PC-9 (cell line): ENCODE measurements at places on chromosomes 6 and 20. TPM values are rescaled to one million over a fixed set of nuclear protein-coding genes. Genes with fewer than 3 reads are reported as not detected.

The CD93 gene
- 0.07 TPM in 1 of 2 replicates, not detected in the other for total RNA-seq

The OR2H1 gene
- total RNA-seq = not detected in 2 replicates

The SAMD10 gene
- 14.4 and 18.7 TPM in 2 replicates for total RNA-seq

The OR12D2 gene
- total RNA-seq = not detected in 2 replicates

The ZNF133 gene
- total RNA-seq = 16.3 and 22.8 TPM in 2 replicates

The VGLL2 gene
- total RNA-seq = not detected in 2 replicates

The BPIFB4 gene
- not detected in 2 replicates for total RNA-seq

DNA sequence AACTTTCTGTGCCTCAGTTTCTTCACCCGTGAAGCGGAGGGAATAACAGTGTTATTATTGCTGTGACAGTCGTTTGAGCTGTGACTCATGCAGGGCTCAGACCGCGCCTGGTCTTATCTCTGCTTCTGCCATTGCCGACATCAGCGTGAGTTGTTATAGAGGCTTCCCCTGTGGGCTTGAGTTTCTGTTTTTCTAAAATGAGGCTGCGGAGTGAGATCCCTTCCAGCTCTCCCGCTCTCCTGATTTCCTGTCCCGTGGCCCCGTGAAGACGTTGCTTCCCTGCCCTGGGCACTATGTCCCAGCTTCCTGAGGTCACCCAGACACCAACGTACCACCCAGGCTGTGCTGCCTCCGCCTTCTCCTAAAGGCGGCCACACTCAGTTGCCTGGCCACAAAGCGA, 278.5 kb downstream of the BMP7 start:
- peak; percentile 63 for DNase-seq
- H3K27me3 ChIP-seq = no peaks in the 10 kb centered on the region
- peak overlapping the region; percentile 32 for H3K27ac ChIP-seq
- H3K4me3 ChIP-seq = peak overlapping the region; percentile 51
- H3K4me1 ChIP-seq = peaks cover 44% of the 10 kb centered on the region

DNA sequence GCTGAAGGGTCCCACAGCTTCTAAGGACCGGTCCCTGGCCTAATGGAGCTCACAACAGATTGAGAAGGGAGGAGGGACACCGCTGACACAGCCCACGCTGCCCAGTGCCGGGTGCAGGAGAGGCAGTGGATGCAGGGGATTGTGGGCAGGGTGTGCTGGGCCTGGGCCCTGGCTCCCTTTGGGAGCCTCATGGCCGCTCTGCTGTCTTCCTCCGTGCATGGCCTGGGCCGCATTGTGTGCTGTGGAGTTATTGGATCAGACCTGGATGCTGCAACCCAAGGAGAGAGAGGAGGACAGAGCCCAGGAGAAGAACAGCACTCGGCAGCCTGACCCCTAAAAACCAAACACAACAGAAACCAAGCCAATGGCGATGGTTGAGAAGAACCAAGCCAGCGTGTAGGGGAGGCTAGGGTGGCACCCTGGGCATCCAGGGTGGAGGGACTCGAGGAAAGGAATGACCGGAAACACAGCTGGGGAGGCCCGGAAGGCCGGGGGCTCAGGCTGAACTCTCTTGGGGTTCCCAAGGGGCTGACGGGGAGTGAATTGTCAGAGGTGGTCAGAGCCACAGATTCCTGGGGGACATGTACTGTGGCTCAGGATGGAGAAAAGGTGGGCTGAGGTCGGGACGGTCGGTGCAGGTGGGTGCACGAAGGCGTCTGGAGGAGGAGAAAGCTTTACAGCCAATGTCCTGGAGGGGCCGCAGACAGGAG, 41.0 kb downstream of the ERMARD start:
- H3K36me3 ChIP-seq = no peaks in the 10 kb centered on the region
- DNase-seq = no peak
- H3K27me3 ChIP-seq = peaks cover 85% of the 10 kb centered on the region
- H3K4me1 ChIP-seq = no peaks in the 10 kb centered on the region
- no peak overlapping the region for H3K27ac ChIP-seq

GRCh38 chr20:1373614-1374013, 19.2 kb downstream of the FKBP1A start:
- H3K4me3 ChIP-seq = no peak overlapping the region
- H3K27me3 ChIP-seq = no peaks in the 10 kb centered on the region
- H3K27ac ChIP-seq = no peak overlapping the region
- no peak for DNase-seq

- DNase-seq = no peak
- no peaks in the 10 kb centered on the region for H3K27me3 ChIP-seq
- H3K4me1 ChIP-seq = peaks cover 8% of the 10 kb centered on the region; the same call in 1 of the 2 replicates
- H3K27ac ChIP-seq = no peak overlapping the region
- H3K4me3 ChIP-seq = no peak overlapping the region
Observed at GRCh38 chr20:11734431-11734830, 183.3 kb upstream of the BTBD3 start.

- no peak overlapping the region for H3K4me3 ChIP-seq
- H3K27me3 ChIP-seq = no peaks in the 10 kb centered on the region
Observed at GRCh38 chr6:117706504-117706903, 31.2 kb downstream of the NUS1 start.

DNA sequence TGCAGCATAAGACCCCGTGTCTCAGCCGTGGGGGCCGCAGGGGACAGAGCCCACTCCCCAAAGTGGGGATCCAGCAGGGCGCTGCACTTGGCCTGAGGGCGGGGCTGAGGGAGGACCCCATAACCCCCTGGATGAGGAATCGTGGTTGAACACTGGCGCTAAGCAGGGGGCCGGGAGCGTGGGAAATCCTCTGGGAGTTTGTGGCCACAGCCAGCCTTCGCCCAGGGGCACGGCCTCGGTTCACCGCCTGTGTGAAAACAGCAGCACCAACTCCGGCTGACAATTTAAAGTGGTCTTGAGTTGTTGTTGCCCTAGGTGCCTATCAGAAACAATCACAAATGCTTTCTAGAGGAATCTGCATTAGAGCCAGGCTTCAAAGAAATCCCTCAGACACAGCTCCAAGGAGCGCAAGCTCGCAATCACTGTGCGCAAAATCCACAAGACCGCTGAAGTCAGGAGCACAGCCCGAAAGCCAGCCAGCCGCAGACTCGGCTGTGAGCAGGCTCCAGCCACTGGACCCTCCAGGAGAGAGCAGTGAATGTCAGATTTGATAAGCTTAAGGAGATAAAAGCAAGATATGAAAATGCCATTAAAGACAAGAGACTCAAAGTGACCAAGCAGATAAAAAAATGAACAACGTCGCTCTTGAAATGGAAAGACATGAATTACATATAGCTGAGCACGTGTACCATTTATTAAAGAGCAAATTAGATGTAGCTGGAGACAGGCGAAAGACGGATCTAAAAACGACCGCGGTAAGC, 10.9 kb upstream of the RPS6KA2 start:
- H3K4me3 ChIP-seq = no peak overlapping the region
- H3K4me1 ChIP-seq = no peaks in the 10 kb centered on the region
- H3K27ac ChIP-seq = no peak overlapping the region
- no peaks in the 10 kb centered on the region for H3K36me3 ChIP-seq

GRCh38 chr6:148771212-148771601, 24.4 kb downstream of the UST start:
- no peak for DNase-seq
- H3K27ac ChIP-seq = no peak overlapping the region
- H3K4me1 ChIP-seq = no peaks in the 10 kb centered on the region
- no peaks in the 10 kb centered on the region for H3K36me3 ChIP-seq

- peak within 1 kb of the TSS; percentile 78 for H3K4me3 ChIP-seq
- no peaks in the 10 kb centered on the region for H3K36me3 ChIP-seq
- H3K27ac ChIP-seq = peak within 1 kb of the TSS; percentile 72
- no peaks in the 10 kb centered on the region for H3K27me3 ChIP-seq
- DNase-seq = peak; percentile 56
- H3K4me1 ChIP-seq = peaks cover 27% of the 10 kb centered on the region
Observed at GRCh38 chr6:26087284-26088115, at the start of gene HFE. Gene HFE, plus strand, starts transcription at chr6:26087429. Its CDS starts 12 bp downstream, at chr6:26087441.

- peaks cover 9% of the 10 kb centered on the region; the same call in 1 of the 2 replicates for H3K36me3 ChIP-seq
- no peaks in the 10 kb centered on the region for H3K27me3 ChIP-seq
- H3K4me3 ChIP-seq = no peak overlapping the region
- H3K4me1 ChIP-seq = no peaks in the 10 kb centered on the region
- DNase-seq = no peak
Observed at GRCh38 chr20:38023181-38024001, 9.9 kb downstream of the TTI1 start.

- no peak overlapping the region for H3K4me3 ChIP-seq
- H3K36me3 ChIP-seq = no peaks in the 10 kb centered on the region
- H3K4me1 ChIP-seq = no peaks in the 10 kb centered on the region
- H3K27me3 ChIP-seq = no peaks in the 10 kb centered on the region
- no peak overlapping the region for H3K27ac ChIP-seq
Observed at GRCh38 chr20:33984182-33984719, 9.5 kb upstream of the RALY start.

DNA sequence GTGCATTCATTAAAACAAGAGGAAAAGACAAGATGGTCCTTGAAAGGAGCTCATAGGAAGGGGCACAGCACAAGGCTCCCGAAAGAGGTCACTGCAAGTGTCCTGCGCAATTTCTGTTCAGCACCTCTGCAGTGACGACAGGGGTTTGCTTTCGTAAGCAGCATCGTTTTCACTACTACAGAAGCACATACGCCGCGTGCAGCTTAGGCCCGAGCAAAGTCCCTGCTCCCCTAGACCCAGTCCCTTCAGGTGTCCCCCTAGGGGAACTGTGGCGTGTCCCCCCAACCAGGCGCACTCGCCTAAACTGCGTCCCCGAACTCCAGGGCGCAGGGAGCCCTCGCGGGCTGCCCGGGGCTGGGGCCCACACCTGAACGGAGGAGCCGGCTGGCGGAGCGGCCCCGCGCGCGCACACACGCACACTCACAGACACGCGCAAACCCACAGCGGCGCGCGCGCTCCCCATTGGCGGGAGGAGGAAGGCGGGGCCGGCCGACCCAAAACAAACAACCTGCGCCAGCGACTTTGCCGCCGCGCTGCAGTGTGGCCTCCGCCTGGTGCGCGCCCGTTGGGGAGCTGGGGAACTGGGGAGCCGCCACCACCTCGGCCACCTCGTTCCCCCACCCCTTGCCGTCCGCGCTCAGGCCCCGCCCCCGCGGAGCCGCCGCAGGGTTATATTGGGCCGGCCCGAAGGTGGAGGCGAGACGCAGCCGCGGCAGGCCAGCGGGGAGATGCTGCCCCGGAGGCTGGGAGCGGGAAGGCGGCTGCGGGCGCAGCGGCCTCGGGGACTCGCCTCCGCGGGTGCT, at the start of gene FOXQ1:
FOXQ1 (plus strand) TSS at position 699 of the 803 bp plus-strand sequence. CDS start 607 bp downstream, outside the sequence.
- peak within 1 kb of the TSS; percentile 69 for H3K4me3 ChIP-seq
- peaks cover 16% of the 10 kb centered on the region; the same call in 1 of the 2 replicates for H3K36me3 ChIP-seq
- H3K27me3 ChIP-seq = no peaks in the 10 kb centered on the region
- peak; percentile 97 for DNase-seq
- H3K4me1 ChIP-seq = peaks cover 11% of the 10 kb centered on the region; the same call in 1 of the 2 replicates

DNA sequence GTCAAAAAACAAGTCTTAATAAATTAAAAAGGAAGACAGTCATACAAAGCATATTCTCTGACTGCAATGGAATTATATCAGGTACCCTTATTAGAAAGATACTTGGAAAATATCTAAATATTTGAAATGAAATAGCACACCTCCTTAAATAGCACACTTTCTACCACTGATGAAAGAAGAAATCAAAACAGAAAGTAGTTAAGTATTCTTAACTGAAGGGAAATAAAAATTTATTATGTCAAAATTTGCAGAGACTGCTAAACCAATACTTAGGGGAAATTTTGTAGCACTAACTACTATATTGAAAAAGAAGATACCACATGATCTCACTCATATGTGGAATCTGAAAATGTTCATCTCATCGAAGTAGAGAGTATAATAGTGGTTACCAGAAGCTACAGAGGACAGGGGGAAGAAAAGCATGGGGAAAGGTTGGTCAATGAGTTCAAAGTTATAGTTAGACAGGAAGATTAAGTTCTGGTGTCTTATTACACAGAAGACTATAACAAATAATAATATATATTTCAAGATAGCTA, 112.2 kb downstream of the ASCC3 start:
- no peak overlapping the region for H3K4me3 ChIP-seq
- DNase-seq = no peak
- no peaks in the 10 kb centered on the region for H3K4me1 ChIP-seq
- H3K36me3 ChIP-seq = peaks cover 11% of the 10 kb centered on the region
- H3K27ac ChIP-seq = no peak overlapping the region

- no peak overlapping the region for H3K27ac ChIP-seq
- no peaks in the 10 kb centered on the region for H3K36me3 ChIP-seq
- no peaks in the 10 kb centered on the region for H3K27me3 ChIP-seq
Observed at GRCh38 chr20:10004900-10005299, 29.9 kb upstream of the ANKEF1 start.

DNA sequence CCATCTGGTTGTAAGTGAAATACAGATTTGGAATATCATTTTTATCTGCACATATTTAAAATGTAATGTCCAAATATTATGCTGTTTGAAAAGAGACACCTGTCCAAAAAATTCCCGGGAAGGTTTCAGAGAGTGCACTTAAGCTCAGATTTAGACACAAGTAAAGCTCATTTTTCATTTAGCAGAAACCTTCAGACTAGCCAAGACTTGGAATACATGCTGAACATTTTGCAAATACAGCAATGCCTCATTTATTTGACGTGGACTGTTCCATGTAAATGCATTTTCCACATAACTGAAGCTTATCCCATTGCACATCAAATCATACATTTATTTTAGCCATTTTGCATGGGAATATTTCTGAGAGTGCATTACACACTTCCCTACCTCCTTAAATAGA, 280.7 kb downstream of the ZNF217 start:
- no peak for DNase-seq
- H3K4me3 ChIP-seq = no peak overlapping the region
- no peaks in the 10 kb centered on the region for H3K4me1 ChIP-seq
- H3K27me3 ChIP-seq = peaks cover 72% of the 10 kb centered on the region
- H3K27ac ChIP-seq = no peak overlapping the region
